ENCODE measurements at places on chromosomes 6 and 20. TPM values are rescaled to one million over a fixed set of nuclear protein-coding genes. Genes with fewer than 3 reads are reported as not detected.

DNA sequence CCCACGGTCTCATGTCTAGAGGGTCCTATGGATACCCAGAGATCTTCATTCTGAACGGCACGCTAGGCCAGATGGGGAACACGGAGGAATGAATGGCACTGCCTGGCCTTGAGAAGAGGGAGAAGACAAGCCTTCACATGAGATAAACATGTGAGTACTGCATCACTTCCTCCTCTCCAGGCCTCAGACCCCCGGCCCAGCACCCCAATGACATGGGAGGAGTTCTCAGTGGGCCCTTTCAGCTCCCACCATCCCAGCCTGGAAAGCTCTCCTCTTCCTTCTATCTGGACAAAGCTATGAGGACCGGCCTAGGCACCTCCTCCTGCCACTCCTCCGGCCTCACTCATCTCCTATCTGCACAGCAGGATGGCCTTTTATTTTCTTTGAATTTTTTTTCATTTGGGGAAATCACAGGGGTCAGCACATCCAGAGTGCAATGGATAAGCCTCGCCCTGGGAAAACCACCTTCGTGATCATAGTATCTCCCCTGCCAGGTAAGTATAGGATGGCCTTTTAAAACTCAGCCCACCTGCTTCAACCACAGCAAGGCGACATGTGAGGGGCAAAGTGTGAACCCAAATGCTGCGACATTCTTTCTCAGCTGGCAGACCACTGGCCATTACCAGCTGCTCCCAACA is 39.2 kb upstream of the CDKN1A start:
- H3K4me3 ChIP-seq, result no peak overlapping the region
- no peaks in the 10 kb centered on the region for H3K36me3 ChIP-seq
- no peaks in the 10 kb centered on the region for H3K4me1 ChIP-seq
- no peak overlapping the region for H3K27ac ChIP-seq
- no peak for DNase-seq
- no peaks in the 10 kb centered on the region for H3K27me3 ChIP-seq

GRCh38 chr6:39758905-39759605 is 33.1 kb upstream of the DAAM2 start:
- no peaks in the 10 kb centered on the region for H3K36me3 ChIP-seq
- H3K4me1 ChIP-seq, result no peaks in the 10 kb centered on the region
- H3K27me3 ChIP-seq, result no peaks in the 10 kb centered on the region
- no peak overlapping the region for H3K4me3 ChIP-seq

The WFDC5 gene
- total RNA-seq, result not detected

The TUBB1 gene
- total RNA-seq, result 46.9 TPM

GRCh38 chr6:7726416-7727085 is 652 bp downstream of the BMP6 start:
- no peak overlapping the region for H3K4me3 ChIP-seq
- H3K4me1 ChIP-seq, result peaks cover 25% of the 10 kb centered on the region
- no peaks in the 10 kb centered on the region for H3K36me3 ChIP-seq
- DNase-seq, result no peak

DNA sequence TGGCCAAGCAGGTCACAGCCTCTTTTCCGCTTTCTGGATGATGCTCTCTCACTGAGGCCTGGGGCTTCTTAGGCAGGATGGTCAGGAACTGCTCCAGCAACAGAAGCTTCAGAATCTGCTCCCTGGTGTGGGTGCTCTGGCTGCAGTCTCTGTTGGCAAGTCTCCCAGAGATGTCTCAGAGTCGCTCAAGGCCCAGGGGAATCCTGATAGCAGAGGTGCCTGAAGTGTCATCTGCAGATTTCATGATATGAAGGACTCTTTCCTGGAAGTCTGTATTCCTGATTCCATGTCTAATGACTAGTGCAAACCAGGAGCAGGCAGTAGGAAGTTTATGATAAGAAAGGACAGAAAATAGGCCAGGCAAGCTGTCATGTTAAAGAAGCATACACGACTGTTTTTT is 20.3 kb downstream of the ZSCAN31 start:
- H3K27me3 ChIP-seq, result no peaks in the 10 kb centered on the region
- no peaks in the 10 kb centered on the region for H3K36me3 ChIP-seq
- DNase-seq, result no peak
- H3K4me1 ChIP-seq, result no peaks in the 10 kb centered on the region

DNA sequence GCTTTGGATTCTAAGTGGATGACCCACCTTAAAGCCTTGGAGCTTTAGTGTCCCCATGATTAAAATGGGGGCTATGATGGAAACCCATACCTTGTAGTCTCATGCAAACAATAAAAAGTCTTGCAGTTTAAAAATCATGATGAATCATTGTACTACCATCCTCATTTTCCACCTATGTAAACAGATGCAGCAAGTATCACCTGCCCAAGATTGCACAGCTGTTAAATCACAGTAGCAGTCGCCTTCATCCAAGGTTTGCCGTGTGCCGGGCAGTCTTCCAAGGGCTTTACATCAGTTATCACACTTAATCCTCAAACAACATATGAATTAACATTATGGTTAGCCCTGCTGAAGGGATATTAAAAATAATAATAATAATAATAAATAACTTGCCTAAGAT is 210.3 kb downstream of the FOXA2 start:
- peaks cover 2% of the 10 kb centered on the region for H3K4me1 ChIP-seq
- H3K27me3 ChIP-seq, result no peaks in the 10 kb centered on the region
- H3K36me3 ChIP-seq, result no peaks in the 10 kb centered on the region
- H3K4me3 ChIP-seq, result no peak overlapping the region
- H3K27ac ChIP-seq, result no peak overlapping the region

GRCh38 chr20:4051413-4052138 is 36.2 kb upstream of the RNF24 start:
- DNase-seq, result no peak
- no peaks in the 10 kb centered on the region for H3K27me3 ChIP-seq
- H3K27ac ChIP-seq, result no peak overlapping the region
- no peaks in the 10 kb centered on the region for H3K36me3 ChIP-seq
- H3K4me3 ChIP-seq, result no peak overlapping the region

GRCh38 chr6:125562156-125562555 is 187.3 kb upstream of the HEY2 start:
- H3K36me3 ChIP-seq, result no peaks in the 10 kb centered on the region
- H3K4me1 ChIP-seq, result no peaks in the 10 kb centered on the region
- no peak for DNase-seq
- no peak overlapping the region for H3K4me3 ChIP-seq
- peaks cover 6% of the 10 kb centered on the region for H3K27me3 ChIP-seq
- no peak overlapping the region for H3K27ac ChIP-seq

- peaks cover 19% of the 10 kb centered on the region for H3K4me1 ChIP-seq
- H3K36me3 ChIP-seq, result no peaks in the 10 kb centered on the region
- no peak overlapping the region for H3K27ac ChIP-seq
- no peaks in the 10 kb centered on the region for H3K27me3 ChIP-seq
Observed at GRCh38 chr6:149046822-149047246, 270.7 kb upstream of the TAB2 start.

DNA sequence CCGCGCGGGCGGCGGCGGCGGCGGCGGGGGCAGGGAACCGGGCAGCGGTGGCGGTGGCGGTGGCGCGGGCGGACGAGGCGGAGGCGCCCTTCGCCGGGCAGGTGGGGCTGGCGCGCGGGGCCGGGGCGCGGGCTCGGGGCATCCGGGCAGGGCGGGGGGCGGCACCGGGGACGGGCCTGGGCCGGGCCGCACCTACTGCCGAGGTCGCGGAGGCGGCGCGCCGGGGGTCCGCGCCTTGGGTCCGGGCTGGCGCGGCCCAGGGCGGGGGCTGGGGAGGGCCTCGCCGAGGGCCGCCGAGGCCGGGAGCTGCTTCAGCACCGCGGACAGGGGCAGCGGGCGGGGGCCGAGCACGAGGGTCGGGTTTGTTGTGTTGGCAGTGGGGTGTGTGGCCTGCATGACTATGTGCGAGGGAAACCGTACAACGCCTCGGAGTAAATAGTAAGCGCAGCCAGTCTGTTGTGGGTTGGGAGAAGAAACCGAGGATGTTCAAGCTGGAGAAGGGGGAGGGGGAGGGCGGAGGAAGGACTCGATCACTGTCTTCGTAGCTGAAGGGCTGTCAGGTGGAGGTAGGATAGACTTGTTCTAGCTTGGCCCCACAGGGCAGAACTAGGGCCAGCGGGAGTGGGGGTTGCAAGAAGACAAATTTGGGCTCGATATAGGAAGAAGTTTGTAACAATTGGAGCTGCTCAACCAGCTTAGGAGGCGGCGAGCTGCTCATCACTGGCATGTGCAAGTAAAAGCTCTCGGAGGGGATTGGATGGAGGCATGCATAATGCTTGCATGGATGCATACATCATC is 593 bp downstream of the MMP24 start:
- peaks cover 15% of the 10 kb centered on the region for H3K27me3 ChIP-seq
- DNase-seq, result peak; percentile 57
- H3K4me3 ChIP-seq, result no peak overlapping the region

The NKAIN4 gene
- not detected for total RNA-seq

The SLC17A3 gene
- total RNA-seq, result 1.6 TPM

- H3K4me1 ChIP-seq, result no peaks in the 10 kb centered on the region
- H3K27ac ChIP-seq, result no peak within 1 kb of the TSS
- no peak for DNase-seq
Observed at GRCh38 chr6:48111143-48111506, at the start of gene PTCHD4. Gene PTCHD4, minus strand, starts transcription at chr6:48111197. Its CDS starts 42,240 bp downstream, at chr6:48068957.

The HSPA1L gene
- total RNA-seq, result 4.5 TPM

DNA sequence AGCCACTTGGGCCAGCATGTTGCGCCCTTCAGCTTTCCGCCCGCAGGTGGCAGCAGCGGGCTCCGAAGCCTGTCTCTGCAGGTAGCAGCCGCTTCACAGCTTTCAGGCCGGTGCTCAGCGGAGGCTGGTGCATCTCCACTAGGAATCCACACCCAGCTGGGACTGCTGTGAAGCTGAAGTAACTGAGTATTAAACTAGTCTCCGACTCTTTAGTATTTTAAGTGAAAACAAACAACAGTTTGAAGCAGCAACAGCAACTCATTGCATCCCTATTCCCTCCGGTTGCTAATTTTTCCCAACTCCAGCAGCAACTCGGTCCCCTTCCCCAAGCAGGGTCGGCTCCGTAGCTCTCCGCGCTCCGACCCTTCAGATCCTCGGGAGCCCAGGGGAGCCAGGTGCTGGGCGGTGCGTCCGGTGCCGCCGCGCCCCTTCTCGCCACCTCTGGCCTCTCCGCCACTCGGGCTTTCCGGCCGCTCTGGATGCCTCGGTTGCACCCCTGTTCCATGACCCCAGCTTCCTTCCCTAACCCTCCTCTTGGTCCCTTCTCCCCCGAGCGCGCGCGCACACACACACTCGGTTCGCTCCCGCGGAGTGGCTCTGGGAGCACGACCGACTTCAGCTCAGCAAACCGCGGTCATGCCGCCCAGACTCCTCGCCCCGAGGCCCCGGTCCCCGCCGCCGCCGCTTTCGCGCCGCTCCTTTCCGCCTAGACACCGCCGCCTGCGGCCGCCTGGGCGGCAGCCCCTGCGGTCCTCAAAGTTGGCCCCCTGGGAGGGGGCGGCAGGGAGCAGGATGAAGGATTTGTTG is 765 bp upstream of the NKAIN2 start:
- no peak overlapping the region for H3K27ac ChIP-seq
- peaks cover 9% of the 10 kb centered on the region for H3K4me1 ChIP-seq
- H3K4me3 ChIP-seq, result peak overlapping the region; percentile 22
- peak; percentile 25 for DNase-seq
- peaks cover 18% of the 10 kb centered on the region for H3K27me3 ChIP-seq

The HDGFL1 gene
- total RNA-seq, result not detected
